ENCODE measurements at places on chromosomes 7 and 10. TPM values are rescaled to one million over a fixed set of nuclear protein-coding genes. Genes with fewer than 3 reads are reported as not detected.

DNA sequence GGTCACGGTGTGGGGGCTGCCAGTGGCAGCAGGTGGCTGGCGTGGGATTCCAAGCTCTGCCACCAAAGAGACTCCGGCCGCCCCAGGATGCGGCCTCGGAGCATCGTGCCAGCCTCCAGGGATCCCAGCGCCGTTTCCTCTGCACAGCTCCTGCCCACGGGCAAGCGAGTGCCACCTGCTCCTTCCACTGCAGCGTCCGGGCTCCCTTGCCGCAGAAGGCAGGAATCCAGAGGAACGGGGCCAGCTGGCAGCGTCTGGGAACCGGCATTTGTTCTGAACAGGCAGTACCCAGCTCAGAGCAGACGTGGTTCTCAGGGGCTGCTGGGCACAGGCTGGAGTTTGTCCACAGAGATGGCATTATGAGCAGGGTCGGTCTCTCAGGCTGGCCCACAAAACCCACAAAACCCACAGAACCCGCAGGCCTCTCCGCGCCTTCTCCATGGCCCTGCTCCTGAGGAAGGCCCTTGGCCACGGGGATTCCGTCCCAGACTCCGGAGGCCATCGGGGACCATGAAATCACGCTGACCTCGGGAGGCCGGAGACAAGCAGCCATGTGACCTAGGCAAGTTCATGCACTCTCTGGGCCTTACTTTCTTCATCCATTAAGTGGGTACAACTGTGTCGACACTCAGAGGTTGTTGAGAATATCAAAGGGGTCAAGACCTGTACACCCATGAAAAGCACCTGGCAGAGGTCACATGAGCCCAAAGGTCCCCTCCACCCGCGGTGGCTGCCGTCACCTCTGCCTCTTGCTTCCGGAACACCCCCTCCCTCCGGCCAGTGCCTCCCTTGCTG is 72.1 kb upstream of the TNRC18 start:
- DNase-seq = peak; percentile 17

DNA sequence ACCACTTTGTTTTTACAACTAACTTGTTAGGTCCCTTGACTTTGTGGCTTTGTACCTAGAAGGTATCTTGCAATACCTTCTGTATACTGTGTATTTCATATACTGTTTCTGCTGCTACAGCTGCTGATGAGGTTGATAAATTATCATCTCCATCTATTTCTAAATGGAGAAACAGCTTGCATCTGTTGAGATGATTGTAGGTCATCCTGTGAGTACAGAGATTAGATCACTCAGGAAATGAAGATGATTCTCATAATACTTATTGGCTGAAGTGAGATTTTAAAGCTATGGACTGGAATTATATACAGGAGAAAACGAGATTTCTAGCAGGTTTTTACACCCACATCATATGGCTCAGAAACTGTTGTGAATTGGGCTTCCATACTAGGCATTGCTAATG is 280.5 kb downstream of the KCND2 start:
- DNase-seq = no peak

GRCh38 chr10:79058899-79059841 is 9.6 kb upstream of the ZMIZ1 start:
- DNase-seq = no peak

DNA sequence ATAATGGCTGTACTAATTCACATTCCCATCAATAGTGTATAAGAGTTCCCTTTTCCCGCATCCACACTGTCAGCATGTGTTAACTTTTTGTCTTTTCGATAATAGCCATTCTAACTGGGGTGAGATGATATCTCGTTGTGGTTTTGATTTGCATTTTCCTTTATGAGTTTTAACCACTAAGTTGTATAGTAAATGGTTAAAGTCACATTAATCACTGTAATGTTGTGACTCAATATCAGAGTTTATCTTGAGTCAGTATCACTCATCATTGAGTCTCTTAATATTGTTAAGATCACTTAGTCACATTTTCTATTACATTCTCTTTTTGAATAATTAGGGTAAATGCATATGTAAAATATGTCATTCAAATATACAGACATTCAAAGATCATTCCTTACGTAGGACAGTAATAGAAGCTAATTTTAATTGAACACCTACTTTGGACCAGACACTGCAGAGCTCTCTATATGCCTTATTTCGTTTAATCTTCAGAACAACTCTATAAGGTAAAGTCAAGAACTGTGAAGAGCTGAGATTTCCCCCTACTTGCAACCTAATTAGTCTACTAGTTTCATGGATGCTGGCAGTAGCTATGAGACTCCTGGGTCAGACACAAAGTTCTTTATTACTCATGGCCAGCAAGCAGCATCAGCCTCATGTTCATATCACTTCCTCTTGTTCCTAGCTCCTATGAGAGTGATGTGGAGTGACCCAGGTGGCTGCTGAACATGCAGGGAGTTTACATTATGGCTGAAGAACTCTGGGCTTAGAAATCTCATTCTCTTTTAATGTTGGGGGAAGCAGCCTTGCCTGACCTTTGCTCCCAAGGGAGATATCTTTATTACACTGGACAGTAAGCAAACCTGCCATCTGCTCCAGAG is 30.5 kb downstream of the CREB5 start:
- no peak for DNase-seq

Gene OR13A1
- 17.4 TPM for total RNA-seq

Gene BCCIP
- total RNA-seq = 96.2 TPM

Gene CALN1
- total RNA-seq = not detected

Measured in OCI-LY7 (cell line).